GM20000 (cell line): ENCODE measurements at places on chromosomes 3 and 15.

DNA sequence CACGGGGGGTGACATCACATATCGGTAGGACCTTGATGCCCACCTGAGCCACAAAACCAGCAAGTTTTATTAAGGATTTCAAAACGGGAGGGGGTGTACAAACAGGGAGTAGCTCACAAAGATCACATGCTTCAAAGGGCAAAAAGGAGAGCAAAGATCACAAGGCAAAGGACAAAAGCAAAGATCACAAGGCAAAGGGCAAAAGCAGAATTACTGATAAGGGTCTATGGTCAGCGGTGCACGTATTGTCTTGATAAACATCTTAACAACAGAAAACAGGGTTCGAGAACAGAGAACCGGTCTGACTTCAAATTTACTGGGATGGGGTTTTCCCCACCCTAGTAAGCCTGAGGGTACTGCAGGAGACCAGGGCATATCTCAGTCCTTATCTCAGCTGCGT, 143.5 kb upstream of the LPP start:
- no peak for DNase-seq

DNA sequence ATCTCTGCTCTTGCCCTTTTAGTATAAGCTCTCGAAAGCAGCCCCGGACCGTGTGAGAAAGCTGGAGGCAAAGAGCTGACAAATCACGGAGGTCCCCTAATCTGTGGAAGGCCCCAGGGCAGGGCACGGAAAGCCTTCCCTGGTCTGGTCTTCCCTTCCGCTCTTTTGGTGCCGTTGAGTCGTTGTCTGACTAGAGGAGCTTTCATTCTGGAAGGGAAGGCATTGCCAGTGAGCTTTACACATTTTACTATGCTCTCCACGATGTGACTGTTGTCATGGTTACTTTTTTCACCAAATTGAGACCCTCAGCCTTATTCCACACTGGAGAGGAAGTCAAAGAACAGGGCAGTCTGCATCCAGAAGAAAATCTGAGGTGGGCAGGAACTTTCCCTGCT, 71.7 kb downstream of the CYP19A1 start:
- DNase-seq, result no peak

- DNase-seq, result no peak
Measured at GRCh38 chr15:92877000-92877399, 23.1 kb upstream of the CHD2 start.

DNA sequence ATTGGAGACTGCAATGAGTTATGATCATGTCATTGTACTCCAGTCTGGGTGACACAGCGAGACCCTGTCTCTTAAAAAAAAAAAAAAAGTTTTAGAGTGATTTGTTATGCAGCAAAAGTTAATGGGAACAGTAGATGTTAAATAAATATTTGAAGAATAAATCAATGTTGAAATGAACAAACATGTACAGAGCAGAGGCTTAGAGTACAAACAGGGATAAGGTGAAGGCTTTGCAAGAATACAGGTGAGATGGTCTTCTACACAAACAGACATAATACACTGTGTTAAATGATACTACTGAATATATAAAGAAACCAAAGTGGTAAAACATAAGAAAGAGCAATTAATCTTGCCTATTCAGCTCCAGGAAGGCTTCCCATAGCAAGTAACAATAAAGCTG, 265.4 kb downstream of the CNTN3 start:
- no peak for DNase-seq

DNA sequence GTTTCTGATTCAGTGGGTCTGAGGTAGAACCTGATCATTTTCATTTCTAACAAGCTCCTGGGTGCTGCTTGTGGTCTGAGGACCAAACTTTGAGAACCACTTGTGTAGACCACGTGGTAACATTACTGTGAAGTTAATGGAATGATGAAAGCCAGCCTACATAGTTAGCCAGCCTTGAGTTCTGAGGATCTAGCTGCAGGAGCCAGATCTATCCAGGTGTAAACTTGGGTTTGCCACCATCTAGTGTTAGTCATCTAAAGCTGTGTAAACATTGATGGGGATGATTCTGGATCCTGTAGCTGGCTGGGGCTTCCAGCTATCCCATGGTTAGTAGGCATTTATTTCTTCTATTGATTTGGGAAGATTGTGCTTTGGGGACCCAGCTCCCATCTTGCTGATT, 170.0 kb downstream of the TMEM108 start:
- DNase-seq, result no peak

DNA sequence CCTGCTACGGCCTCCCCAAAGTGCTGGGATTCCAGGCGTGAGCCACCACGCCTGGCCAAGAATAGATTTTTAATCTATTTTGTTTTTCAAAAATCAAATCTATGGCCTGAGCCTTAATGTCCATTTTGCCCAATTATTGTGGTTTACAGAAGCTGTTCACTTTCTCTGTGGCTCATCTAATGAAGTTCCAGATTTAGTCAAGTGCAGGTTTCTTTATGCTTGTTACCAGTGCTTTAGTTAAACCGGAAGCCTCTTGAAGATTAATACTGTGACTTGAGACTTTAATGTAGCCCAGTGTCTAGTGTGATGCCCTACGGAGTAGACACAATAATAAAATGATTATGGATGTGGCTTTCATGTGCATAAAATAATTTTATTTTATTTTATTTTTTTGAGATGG, 16.5 kb upstream of the EDEM1 start:
- no peak for DNase-seq

DNA sequence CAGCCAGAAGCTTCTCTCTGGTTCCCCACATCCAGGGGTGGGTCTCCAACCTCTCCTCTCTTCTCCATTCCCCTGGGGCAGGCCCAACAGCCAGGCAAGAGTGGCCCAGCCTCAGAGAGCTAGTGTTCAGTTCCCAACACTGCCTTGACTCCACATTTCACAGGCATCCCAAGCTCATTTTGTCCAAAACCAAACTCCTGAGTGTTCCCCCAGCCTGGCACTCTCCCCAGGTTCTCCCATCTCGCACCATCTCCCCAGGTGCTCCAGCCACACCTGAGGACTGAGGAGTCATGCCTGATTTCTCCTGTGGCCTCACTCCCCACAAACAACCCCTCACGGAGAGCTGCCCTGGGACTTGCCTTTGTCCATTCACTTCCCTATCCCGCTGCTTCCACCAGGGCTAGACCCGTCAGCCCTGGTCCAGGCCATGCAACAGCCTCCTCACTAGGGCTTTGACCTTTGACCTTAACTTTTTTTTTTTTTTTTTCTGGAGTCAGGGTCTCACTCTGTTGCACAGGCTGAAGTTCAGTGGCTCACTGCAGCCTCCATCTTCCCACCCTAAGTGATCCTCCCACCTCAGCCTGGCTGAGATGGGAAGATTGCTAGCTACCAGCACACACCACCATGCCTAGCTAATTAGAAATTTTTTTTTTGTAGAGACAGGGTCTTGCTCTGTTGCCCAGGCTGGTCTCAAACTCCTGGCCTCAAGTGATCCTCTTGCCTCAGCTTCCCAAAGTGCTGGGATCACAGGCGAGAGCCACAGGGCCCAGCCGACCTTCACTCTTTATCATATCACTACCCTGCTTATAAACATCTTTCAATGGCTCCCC, 3.9 kb upstream of the CSK start:
- DNase-seq, result no peak

DNA sequence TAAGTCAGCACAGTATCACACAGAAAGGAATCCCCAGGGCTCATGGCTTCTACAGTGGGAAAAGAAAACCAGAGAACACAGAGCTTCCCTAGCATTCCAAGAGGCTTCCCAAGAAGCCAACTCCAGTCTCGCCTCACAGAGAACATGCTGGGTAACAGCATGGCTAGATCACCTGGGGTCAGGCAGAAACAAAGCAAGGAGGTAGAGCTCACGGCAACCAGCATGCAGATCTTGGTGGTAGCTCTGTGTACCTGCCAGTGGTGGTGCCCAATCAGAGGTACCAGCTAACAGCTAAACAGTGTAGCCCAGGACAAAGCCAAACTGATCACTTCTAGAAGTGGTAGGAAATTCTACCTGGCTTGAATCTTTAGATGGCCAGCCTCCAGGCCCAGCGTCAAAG, 31.3 kb downstream of the POLQ start:
- DNase-seq, result no peak

DNA sequence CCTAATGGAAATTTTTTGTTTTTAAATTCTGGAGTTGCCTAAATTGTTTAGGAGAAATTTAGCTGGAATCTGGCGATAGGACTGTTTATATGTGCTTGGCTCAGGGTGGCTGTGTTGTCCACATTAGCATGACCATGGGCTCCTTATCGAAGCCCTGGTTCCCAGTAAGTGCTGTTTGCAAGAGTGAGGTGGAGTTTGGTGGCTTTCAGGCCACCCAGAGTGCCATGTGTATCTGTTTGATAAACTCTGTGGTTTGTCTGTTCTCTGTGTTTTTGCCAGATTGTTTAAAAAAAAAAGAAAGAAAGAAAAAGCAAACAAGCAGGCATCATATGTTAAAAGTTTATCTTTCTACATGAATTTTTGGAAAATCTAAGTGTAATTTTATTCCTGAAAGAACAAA, 51.5 kb downstream of the PLCL2 start:
- DNase-seq, result no peak

GRCh38 chr15:25787855-25788520, 75.1 kb downstream of the ATP10A start:
- DNase-seq, result no peak

- DNase-seq, result no peak
Measured at GRCh38 chr15:95249524-95249923, 1018.2 kb downstream of the MCTP2 start.

- DNase-seq, result no peak
Measured at GRCh38 chr3:98972155-98972554, 70.7 kb upstream of the DCBLD2 start.

DNA sequence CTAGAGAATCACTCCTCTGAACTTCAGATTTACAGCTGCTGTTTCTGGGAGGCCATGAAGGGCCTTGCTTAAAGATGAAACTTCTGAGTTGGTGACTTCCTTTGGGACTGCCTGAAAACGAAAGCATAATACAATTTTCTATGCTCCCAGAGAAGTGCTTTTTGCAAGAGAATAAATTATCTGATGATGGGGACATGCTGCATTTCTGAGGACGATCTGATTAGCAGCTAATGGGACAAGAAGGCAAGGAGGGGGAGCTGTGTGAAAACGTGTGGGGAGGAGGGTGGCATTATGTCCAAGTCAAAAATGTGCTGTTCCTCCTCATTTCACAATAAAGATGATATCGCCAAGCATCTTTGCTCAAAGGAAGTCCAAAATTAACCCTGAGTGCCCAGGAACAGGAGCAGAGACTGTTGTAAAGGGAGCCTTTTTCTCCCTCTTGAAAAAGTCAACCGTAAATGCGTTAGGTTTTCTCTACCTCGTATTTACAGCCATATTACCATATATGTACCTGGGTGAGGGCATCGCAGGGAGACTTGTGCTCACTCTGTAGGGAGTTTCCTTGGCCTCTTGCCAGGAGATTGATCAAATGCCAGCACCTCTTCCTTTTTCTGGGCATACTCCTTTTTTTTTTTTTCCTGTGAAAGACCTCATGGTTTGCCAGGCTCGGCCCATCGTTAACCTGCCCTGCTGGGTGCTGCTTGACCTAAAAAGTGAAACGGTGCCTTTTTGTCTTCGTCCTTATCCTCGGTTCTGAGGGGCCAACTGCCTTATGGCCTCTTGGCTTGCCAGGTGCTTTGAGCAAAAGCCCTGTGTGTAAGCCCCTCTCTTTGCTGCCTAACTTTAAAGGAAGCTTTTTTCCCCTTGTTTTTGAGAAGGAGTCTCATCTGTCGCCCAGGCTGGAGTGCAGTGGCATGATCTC, 11.5 kb downstream of the ITPR1 start:
- DNase-seq, result no peak

DNA sequence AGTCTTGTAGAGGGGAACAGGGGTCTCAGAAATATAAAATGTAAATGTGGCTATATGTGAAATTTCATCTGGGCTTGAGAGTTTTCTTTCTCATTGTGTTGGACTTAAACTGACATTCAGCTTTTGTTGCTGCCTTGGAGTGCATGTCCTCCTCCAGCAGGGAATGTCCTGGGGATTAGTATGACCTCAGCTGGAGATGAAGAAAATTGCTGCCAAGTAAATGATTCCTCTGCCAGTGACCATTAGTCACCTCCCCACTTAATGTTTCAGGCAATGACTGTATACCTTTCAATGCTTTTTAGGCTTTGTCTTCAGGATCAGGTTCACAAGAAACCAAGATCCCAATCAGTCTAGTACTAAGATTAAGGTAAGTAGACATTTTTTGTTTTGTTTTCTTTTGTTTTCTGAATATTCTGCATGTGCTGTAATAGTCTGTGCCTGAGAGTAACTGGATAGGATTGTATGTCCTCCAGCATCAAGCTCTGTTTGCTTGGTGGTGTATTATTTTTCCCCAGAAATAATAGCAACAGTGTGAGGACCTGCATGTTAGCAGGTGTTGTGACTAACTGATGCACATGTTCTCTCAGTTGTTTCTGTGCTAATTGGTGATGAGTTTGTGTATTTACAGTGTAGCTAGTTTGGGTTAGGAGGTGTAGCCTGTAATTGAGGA, 18.1 kb upstream of the SLC22A13 start:
- no peak for DNase-seq

DNA sequence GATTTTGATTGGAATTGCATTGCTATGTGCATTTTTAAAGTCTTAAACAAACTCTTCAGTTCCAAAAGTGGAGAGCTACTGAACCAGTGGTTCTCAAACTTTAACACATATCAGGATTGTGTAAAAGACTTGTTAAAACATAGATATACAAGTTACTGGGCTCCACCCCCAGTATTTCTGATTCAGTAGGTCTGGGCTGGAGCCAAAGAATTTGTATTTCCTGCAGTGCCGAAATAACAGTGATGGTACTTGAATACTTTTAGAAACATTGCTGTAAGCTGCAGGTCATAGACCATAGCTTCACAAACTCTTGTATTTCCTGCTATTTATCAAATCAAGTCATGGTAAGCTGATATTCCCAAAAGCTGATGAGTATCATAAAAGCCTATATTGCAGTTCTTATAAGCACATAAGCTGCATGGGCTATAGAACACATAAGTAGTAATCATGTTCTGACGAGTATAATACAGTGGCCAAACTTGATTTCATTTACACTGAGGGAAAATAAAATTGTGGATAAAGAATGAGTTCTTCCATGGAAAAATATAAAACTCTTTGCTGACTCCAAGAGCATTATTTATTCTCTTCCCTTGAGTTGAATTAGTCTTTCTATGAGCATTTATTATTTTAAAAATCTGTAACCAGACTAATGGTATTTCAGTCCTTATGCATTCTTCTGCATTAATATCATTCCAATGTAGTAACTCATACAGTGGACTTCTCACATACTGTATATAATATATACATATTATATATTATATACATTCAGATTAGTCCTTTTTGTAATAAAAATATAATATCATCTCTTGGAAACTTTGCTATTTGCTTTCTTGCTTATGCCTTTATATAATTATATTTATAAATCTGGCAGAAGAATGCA, 550.5 kb upstream of the AGTR1 start:
- DNase-seq, result no peak
